Brain pericyte (primary cell): ENCODE measurements at places on chromosomes 2 and 18.

GRCh38 chr2:60628026-60628425 is 74.6 kb upstream of the BCL11A start:
- no peak for DNase-seq

DNA sequence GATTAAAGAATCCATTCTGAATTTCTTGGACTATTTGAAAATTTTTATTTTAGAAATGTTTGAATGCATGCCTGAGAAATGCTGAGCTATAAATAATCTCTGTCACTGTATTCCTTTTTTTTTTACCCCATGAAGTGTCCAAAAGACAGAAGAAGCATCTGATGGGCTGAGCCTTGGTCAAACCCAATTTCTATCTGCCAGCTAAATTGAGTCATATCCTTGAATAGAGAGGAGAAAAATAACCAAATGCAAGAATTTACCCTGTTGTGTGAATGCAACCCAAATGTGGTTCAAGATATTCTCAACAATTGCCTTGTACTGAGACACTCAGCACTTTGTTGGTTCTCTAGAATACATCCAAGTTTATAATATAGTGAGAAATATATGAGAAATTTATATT is 223.5 kb downstream of the UBE2E3 start:
- no peak for DNase-seq

DNA sequence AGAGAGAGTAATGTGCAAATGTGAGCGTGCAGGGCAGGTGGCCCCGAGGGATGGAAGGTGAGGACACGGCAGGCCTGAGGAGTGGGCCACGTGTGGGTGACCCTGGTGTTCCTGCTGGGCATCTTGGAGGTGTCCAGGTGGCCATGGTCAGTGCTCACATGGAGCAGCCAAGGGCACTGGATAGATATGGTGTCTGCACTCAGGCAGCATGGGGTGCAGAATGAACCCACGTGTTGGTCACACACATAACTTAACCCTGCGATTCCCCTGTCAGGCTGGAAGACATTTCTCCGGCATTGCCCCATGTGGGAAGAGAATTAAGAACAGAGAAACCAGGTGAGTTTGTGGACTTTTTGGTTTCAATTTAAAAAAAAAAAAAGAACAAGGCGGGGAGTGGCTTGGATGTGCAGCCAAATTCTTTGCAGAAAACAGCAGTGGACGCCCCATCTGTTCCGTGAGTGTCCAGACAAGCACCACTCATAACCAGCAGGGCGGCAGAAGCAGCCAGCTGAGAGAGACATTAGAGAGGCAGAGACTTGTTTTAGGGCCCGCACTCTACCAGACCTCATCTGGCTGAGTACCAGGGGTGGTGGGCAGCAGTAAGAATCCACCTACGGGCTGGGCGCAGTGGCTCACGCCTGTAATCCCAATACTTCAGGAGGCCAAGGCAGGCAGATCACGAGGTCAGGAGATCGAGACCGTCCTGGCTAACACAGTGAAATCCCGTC is 249.8 kb downstream of the ACKR3 start:
- DNase-seq = no peak

GRCh38 chr2:197254776-197255530 is 55.6 kb downstream of the ANKRD44 start:
- no peak for DNase-seq

DNA sequence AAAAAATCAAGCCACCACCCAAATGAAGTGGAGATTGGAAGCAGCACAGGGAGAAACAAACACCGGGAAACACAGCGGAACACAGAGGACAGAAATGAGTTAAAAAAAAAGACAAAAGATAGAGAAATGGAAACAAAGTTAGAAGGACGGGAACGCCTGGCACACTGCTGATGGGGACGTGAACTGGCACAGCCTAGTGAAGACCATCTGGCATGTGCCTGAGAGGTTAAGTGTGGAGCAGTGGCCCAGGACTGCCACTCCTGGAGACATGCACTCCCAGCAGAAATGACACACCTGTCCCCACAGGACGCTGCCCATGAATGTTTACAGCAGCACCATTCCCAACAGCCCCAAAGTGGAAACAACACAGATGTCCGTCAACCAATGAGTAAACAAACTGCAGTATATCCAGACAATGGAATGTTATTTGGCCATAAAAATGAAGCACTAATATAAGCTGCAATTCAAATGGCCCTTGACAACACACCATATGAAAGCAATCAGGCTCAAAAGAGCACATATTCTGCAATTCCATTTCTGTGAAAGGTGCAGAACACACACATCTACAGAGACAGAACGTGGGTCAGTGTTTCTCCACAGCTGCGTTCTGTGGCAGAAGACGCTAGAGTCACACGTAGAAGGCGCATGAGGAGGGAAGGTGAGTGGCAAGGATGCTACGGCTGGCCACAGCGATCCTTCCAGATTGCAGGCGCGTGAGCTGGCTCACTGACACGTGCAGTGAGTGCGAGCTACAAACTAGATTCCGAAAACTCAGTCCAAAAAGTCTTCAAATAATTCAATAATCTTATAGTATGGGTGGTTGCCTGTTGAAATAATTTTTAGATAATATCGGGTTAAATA is 24.6 kb downstream of the THAP4 start:
- DNase-seq = no peak

- DNase-seq = no peak
These were observed 39.8 kb downstream of the TBC1D8 start for GRCh38 chr2:101111262-101111838.
